Effector CD8-positive, alpha-beta T cell (primary cell): ENCODE measurements at places on chromosomes 12 and 14.
A peak's percentile ranks its signal among the peaks of the same experiment; 100 is the strongest.

DNA sequence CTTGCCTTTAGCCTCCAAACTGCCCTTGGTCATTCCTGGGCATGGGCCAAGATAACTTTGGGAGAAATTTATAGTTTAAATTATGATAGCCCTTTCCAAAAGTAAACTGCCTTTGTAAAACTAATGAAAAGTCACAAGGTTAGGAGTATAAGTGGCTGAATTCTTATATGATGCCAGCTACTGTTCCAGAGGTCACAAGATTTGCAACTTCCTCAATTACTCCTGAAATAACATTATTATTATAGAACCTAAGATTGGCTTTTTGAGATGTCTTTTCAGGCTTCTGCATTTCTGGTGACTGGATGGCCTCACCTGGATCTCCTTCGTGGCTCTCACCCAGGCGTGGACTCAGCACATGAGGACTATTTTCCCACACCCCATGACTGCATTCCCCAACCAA, 55.0 kb downstream of the OSBPL8 start:
- DNase-seq = no peak

GRCh38 chr12:89476232-89476631, 48.4 kb downstream of the GALNT4 start:
- DNase-seq = no peak

DNA sequence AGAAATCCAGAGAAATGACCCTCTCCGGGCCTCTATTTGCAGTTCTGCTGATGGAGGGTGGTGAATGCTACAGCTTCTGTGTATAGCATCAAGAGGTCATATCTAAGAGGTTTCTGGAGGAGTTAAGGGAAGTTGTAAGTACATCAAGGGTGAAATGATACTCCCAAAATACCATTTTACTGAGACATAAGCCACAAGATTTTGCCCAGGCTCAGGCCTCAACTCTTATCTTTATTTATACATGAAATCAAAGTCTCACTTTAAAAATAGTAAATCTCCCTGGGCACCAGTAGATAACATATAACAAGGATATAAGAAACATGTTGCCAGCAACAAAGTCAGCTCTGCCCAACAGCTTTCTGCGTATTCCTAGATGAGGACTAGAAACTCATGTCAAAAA, 40.4 kb downstream of the NIN start:
- DNase-seq = no peak

GRCh38 chr14:72613231-72613974, 280.5 kb downstream of the DPF3 start:
- DNase-seq = no peak

- no peak for DNase-seq
These were observed 40.6 kb upstream of the FKBP4 start for GRCh38 chr12:2754208-2754607.

GRCh38 chr12:685388-685787, 22.1 kb upstream of the NINJ2 start:
- peak; percentile 72 for DNase-seq

DNA sequence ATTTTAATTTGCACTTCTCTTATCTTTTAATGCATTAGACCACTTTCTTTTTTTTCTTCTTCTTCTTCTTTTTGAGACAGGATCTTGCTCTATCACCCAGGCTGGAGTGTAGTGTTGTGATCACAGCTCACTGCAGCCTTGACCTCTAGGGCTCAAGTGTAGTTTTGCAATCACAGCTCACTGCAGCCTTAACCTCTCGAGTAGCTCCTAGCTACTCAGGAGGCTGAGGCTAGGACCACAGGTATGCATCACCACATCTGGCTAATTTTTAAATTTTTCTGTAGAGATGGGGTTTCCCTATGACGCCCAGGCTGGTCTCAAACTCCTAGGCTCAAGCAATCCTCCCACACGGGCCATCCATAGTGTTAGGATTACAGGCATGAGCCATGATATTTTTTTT, 12.7 kb downstream of the TMED8 start:
- no peak for DNase-seq

DNA sequence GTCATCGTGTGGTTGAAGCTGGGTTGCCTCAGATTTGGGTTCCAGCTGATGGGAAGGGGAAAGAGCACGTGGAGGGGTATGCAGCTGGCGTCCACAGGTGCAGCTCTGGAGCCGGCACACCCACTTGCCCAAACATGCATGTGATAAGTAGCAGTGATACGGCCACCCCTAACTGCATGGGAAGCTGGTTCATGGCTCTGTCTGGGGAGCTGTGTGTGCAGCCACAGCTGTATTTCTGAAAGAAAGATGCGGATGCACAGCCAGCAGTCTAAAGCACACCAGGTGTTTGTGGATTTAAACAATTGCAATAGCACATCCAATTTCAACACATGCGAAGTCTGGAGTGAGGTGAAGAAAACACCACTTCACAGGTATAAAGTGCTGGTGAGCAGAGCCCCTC, 181.4 kb downstream of the EFCAB11 start:
- DNase-seq = no peak

GRCh38 chr12:59446116-59446515, 149.7 kb upstream of the SLC16A7 start:
- DNase-seq = no peak

- DNase-seq = no peak
These were observed 1.1 kb downstream of the SAV1 start for GRCh38 chr14:50666772-50667683.

DNA sequence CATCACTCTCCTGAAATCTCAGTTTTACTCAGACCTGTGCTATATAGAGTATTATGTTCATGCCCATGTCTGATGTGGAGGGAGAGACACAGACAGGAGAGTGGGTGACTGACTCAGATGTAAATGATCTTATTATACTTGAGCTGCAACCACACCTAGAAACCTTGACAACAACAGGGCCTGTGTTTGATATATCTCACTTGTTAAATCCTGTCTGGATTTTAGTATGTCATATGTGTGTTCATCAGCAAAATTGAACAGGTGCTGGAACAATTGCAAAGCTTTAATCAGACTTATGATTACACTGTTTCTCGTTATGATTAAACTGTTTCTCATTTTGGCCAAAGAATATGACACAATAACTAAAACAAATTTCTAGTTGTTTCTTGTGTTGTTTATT, 37.7 kb downstream of the DIP2B start:
- DNase-seq = no peak

- no peak for DNase-seq
These were observed 46.9 kb upstream of the NOS1 start for GRCh38 chr12:117408161-117408791.

- no peak for DNase-seq
These were observed 3.8 kb downstream of the DCN start for GRCh38 chr12:91178781-91179180.

DNA sequence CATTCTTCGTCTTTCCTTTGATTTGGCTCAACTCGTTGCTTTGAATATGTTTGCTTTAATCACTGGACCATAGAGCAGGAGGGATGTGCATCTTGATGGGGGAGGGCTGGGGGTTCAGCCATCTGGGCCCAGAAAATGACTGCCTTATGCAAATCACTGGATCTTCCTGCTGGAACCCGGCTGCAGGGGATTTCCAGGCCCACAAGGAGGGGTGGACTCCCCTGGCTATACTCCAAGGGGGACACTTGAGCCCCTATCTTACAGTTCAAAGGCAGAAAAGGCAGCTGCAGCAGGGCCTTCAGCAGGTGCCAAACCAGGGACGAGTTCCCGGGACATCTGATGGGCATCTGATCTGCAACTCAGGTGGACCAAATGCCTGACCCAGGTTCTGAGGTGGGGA, 122.5 kb downstream of the DICER1 start:
- DNase-seq = no peak

- no peak for DNase-seq
These were observed 10.2 kb upstream of the YARS2 start for GRCh38 chr12:32765906-32766305.

DNA sequence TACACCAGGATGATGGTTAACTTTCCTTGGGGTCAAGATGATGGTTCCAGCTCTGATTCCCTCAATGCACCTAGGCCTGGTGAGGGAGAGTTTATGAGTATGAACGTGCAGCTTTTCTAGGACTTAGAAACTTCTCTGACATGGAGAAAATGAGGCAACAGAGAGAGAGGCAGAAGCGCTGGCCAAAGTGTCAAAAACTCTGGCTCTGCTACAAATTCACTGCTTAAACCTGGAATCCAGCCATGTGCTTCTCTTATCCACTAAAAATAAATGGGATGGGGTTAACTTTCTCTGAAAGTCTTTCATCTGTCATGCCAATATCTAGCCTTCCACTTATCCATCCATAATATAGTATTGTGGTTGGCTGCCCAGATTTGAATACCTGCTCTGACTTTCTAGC, 568.7 kb downstream of the MED13L start:
- DNase-seq = no peak

DNA sequence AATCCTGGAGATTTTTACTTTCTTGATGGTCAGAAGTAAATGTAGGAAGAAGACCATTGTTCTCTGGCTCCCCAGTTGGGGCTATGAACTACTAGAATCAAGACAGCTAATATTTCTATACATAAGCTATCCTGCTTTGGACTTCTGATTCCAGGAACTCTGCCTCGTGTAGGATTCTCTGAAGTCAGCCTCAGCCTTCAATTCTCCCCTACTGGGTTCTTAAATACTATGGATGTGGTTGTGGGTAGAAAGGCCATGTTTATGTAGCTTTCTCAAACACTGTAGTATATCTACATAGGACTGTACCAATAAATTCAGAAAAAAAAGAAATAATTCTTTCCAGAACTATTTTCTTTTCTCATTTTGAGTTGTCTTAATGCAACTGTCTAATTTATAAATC, 302.5 kb downstream of the ITPR2 start:
- DNase-seq = no peak

DNA sequence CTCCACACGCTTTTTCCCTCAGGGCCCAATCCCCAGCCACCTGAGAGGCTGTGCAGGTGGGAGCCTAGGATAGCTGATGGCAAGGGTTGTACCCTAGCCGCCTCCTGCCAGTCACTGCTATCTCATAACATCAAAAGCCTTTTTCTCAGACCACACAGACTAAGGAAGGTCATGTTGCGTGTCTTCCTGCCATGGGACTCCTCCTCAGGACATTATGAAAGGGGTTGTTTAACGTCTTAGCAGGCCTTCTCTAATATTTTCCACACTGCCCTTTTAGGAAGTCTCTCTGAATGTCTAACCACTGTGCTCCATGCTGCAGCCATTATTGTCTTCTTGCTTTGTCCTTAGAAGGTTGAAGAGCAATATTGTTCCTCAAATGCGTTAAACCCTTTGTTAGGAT, 7.6 kb upstream of the SMUG1 start:
- DNase-seq = no peak
